Karpas-422 (cell line): ENCODE measurements at places on chromosomes 12 and 14.

DNA sequence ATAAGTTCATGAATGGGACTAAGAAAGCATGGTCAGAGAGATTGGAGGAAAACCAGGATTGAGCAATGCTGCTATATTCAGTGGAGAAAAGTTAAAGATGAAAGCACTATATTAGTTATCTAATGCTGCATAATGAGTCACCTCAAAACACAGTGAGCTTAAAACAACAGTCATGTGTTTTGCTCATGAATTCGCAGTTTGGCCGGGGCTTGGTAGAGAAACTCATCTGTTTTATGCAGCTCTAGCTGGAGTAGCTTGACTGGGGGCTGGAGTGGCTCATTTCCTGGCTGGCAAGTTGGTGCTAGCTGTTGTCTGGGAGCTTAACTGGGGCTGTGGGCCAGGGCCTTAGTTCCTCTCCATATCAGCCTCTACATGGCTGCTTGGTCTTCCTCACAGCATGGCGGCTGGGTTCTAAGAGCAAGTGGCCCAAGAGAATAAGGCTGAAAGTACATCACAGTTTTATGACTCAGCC lies 90.1 kb downstream of the ADCK1 start:
- no peaks in the 10 kb centered on the region for H3K4me1 ChIP-seq
- H3K36me3 ChIP-seq = no peaks in the 10 kb centered on the region
- no peak overlapping the region for H3K27ac ChIP-seq
- no peaks in the 10 kb centered on the region for H3K27me3 ChIP-seq
- no peak for DNase-seq

- no peak overlapping the region for H3K4me3 ChIP-seq
- H3K27me3 ChIP-seq = no peaks in the 10 kb centered on the region
- no peak for DNase-seq
- H3K4me1 ChIP-seq = no peaks in the 10 kb centered on the region
Measured at GRCh38 chr12:9076733-9077132, 39.0 kb downstream of the A2M start.

- H3K4me1 ChIP-seq = peaks cover 28% of the 10 kb centered on the region
- H3K4me3 ChIP-seq = no peak overlapping the region
- H3K27me3 ChIP-seq = no peaks in the 10 kb centered on the region
Measured at GRCh38 chr12:4441355-4442335, 4.0 kb downstream of the FGF6 start.

DNA sequence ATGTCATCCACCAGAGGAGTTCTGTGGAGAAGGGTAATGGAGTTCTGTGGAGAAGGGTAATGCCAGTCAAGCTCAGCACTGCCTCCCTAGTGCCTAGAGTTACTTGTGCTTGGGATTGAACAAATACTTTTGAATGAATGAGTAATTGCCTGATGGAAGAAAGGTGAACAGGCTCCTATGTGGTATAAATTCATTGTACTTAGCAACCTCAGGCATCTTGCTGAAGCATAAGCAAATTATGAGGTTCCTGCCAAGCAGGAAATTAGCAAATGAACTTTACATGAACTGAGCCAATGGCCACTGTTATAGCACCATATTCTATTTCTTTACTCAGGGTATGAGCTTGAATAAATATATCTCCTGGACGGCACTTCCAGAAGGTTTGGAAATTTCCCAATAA lies 1047.2 kb downstream of the SLC6A15 start:
- no peaks in the 10 kb centered on the region for H3K36me3 ChIP-seq
- H3K27me3 ChIP-seq = no peaks in the 10 kb centered on the region
- no peak overlapping the region for H3K4me3 ChIP-seq
- H3K4me1 ChIP-seq = no peaks in the 10 kb centered on the region
- DNase-seq = no peak

DNA sequence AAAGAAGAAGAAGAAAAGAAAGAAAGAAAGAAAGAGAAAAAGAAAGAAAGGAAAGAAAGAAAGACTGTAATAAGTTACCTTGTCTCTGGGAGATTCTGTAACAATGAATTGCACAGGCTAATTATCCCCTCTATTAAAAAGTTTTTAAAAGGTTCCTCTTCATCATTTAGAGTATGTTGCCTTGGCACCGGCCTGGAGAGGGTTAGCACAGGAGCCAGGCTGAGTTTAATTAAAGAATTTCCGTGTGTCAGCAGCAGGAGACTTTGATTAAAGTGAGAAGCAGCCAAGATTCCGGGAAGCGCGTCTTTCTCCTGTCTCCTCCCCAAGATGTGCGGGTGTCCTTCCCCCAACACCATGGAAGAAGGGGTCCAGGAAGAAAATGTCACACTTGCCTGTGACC lies 92.8 kb upstream of the ETV6 start:
- no peak overlapping the region for H3K4me3 ChIP-seq
- DNase-seq = no peak
- H3K27ac ChIP-seq = no peak overlapping the region
- no peaks in the 10 kb centered on the region for H3K36me3 ChIP-seq
- no peaks in the 10 kb centered on the region for H3K4me1 ChIP-seq

GRCh38 chr12:5012337-5012736 lies 31.3 kb upstream of the KCNA5 start:
- no peaks in the 10 kb centered on the region for H3K4me1 ChIP-seq
- H3K36me3 ChIP-seq = no peaks in the 10 kb centered on the region
- H3K27ac ChIP-seq = no peak overlapping the region
- H3K4me3 ChIP-seq = no peak overlapping the region

DNA sequence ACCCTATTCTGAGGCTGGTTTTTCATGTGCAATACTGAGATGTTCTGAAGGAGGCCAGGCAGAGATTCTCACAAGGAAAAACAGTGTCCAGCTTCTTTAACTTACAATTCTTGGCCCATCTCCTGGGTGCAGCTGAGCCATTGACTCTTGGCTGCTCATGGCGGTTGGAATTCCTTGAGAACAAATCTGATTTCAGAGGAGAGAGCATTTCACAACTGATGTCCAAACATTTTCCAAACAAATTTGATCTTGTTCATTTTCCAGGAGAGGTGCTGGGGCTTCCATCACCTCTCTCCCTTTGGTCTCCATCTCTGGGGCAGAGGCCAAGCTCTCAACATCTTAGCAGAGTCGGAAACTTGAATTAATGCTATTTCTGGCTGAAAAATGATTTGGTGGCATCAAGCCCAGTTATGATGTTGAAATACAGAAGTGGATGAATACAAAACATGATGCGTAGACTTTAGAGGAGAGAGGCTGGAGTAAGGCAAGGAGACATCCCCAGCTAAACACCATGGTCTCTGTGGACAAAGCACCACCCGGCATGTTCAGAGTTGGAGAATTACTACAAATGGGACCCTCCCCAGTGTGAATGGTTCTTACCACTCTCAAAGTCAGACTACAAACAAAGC lies 593.0 kb downstream of the VRK1 start:
- H3K36me3 ChIP-seq = no peaks in the 10 kb centered on the region
- no peaks in the 10 kb centered on the region for H3K27me3 ChIP-seq
- no peak overlapping the region for H3K4me3 ChIP-seq
- no peaks in the 10 kb centered on the region for H3K4me1 ChIP-seq
- H3K27ac ChIP-seq = no peak overlapping the region

- no peak overlapping the region for H3K4me3 ChIP-seq
- H3K27ac ChIP-seq = no peak overlapping the region
- H3K36me3 ChIP-seq = no peaks in the 10 kb centered on the region
- H3K4me1 ChIP-seq = no peaks in the 10 kb centered on the region
- no peaks in the 10 kb centered on the region for H3K27me3 ChIP-seq
- no peak for DNase-seq
Measured at GRCh38 chr12:104873374-104873773, 84.7 kb downstream of the SLC41A2 start.

GRCh38 chr12:26226629-26227360 lies 31.4 kb downstream of the SSPN start:
- H3K36me3 ChIP-seq = no peaks in the 10 kb centered on the region
- H3K27ac ChIP-seq = no peak overlapping the region

GRCh38 chr14:68653108-68653507 lies 139.8 kb downstream of the ZFP36L1 start:
- H3K36me3 ChIP-seq = no peaks in the 10 kb centered on the region
- H3K27me3 ChIP-seq = no peaks in the 10 kb centered on the region
- no peak for DNase-seq
- H3K4me3 ChIP-seq = no peak overlapping the region
- H3K4me1 ChIP-seq = no peaks in the 10 kb centered on the region

DNA sequence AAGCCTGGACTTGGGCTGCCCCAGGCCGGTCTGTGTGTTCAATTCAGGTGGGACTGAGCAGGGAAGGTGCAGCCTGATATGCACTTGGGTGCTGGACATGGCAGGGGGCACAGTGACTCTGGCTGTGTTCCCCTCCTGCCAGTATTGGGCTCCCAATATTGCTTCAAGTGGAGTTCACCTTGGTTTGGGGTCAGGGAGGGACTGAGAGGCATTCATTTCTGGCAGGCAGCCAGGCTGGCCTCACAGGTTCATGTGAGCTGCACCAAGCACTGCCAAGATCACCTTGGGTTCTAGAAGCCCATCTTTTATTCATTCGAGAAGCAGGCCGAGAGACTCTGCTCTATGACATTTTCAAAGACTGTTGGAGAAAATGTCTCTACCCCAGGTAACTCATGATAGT lies 245.0 kb downstream of the CHST11 start:
- H3K27me3 ChIP-seq = no peaks in the 10 kb centered on the region
- no peak overlapping the region for H3K4me3 ChIP-seq

GRCh38 chr14:65277580-65278270 lies 134.8 kb upstream of the FUT8 start:
- H3K4me1 ChIP-seq = peaks cover 11% of the 10 kb centered on the region
- no peaks in the 10 kb centered on the region for H3K36me3 ChIP-seq
- no peak for DNase-seq

- no peak overlapping the region for H3K27ac ChIP-seq
- no peaks in the 10 kb centered on the region for H3K27me3 ChIP-seq
- no peaks in the 10 kb centered on the region for H3K36me3 ChIP-seq
- H3K4me1 ChIP-seq = peaks cover 7% of the 10 kb centered on the region; the same call in 1 of the 2 replicates
- DNase-seq = no peak
- no peak overlapping the region for H3K4me3 ChIP-seq
Measured at GRCh38 chr12:47591795-47592194, 114.0 kb downstream of the RPAP3 start.

DNA sequence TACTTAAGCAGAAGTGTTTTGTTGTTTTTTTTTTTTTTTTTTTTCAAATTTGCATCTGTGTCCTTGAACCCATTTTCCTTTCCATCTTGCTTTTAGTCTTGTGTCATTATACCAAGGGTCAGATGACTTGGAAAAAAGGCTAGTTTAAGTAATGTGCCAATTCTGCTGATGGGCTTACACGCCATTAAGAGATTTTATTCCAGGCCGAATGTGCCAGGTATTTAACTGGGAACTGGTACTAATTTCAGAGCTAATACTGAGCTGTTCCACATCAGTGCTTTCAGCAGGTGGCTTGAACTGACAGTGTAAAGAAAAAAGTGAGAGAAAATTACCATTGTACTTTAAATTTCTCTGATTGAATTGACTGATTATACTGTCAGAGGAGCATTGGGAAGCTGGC lies 224.9 kb downstream of the NPAS3 start:
- no peak overlapping the region for H3K27ac ChIP-seq
- DNase-seq = no peak
- H3K4me1 ChIP-seq = peaks cover 3% of the 10 kb centered on the region; the same call in 1 of the 2 replicates

DNA sequence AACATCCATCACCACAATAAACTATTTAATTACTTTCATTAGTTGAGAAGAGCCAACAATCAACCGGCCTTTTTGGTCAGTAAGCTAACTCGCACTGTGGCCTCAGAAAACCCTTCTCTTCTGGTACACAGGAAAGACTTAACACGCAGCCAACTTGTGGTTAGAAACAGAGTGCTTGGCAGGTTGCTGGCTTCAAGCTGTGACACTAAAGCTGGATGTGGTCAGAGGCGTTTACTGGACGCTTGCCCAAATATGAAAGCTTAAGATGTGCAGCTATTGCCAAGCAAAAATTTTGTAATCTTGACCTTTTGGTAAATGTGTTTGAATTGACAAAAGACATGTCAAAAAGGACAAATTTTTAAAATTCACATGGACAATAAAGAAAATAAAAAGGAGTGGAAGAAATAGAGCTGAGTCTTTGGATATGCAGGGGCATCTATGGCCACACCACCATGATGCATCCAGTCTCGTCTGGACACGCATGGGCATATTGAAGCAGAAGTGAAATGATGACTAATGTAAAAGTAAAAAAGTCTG lies 2.6 kb upstream of the KLRK1 start:
- H3K27ac ChIP-seq = no peak overlapping the region
- no peak for DNase-seq
- no peaks in the 10 kb centered on the region for H3K36me3 ChIP-seq
- H3K4me3 ChIP-seq = no peak overlapping the region
- H3K4me1 ChIP-seq = no peaks in the 10 kb centered on the region
- no peaks in the 10 kb centered on the region for H3K27me3 ChIP-seq

DNA sequence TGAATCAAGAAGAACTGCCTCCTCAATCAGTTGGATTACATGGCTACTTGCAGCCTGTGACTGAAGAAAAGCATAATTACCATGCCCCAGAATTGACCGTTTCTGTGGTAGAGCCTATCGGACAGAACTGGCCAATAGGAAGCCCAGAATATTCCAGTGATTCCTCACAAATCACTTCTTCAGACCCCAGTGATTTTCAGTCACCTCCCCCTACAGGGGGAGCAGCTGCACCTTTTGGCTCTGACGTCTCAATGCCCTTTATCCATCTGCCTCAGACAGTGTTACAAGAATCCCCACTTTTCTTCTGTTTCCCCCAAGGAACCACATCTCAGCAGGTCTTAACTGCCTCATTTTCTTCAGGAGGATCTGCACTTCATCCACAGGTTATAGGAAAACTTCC lies 80.8 kb downstream of the RAD52 start:
- no peak for DNase-seq
- no peaks in the 10 kb centered on the region for H3K4me1 ChIP-seq

GRCh38 chr12:127771546-127771945 lies 495.4 kb upstream of the TMEM132C start:
- no peaks in the 10 kb centered on the region for H3K4me1 ChIP-seq
- no peak overlapping the region for H3K4me3 ChIP-seq
- no peaks in the 10 kb centered on the region for H3K36me3 ChIP-seq
- no peak for DNase-seq
- no peaks in the 10 kb centered on the region for H3K27me3 ChIP-seq

DNA sequence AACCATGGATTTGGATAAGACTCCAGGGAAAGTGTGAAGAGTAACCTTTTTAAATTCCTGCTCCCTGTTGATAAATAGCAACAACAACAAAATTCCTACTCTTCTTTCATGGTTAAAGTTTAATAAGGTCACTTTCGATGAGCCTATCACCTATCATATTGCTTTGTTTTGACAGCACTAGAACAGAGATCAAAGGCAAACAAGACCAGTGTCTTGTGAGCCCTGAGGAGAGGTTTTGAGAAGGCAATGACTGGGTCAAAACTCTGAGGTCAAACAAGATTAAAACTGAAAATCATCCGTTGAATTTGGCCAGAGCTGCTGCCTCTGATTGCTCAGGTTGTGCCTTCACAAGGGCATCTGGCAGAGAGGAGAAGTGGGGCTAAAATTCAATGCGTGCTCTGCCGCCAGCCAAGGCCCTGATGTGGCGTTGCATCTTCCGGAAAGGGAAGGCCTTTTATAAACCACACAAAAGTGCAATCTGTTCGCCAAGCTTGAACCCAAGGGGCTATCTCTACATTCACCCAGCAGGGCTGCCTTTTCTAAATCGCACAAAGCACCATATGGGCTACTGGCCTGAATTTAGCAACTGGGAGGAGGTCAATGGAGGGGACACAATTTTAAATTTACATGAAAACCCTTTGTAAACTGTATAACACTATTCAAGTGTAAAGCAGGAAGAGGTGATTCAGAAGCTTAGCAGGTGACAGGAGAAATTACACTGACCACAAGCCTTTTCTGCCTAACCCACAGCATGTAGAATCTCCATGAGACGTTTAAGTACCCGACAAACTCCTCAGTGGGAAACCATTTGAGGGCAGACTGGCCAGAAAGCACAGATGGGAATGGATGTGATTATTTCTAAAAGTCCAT lies 140.8 kb downstream of the DAD1 start:
- H3K27ac ChIP-seq = no peak overlapping the region
- no peak overlapping the region for H3K4me3 ChIP-seq
- H3K4me1 ChIP-seq = no peaks in the 10 kb centered on the region
- no peaks in the 10 kb centered on the region; the same call in 1 of the 2 replicates for H3K27me3 ChIP-seq
- no peaks in the 10 kb centered on the region for H3K36me3 ChIP-seq
